Fibroblast of villous mesenchyme (primary cell): ENCODE measurements at places on chromosomes 6 and 20. TPM values are rescaled to one million over a fixed set of nuclear protein-coding genes. Genes with fewer than 3 reads are reported as not detected.

Gene LHFPL5
- total RNA-seq: not detected in 2 replicates

Gene SAPCD1
- 0.43 and 1.3 TPM in 2 replicates for total RNA-seq

Gene ANKRD60
- not detected in 2 replicates for total RNA-seq

Gene DLK2
- total RNA-seq: 0.64 and 1.7 TPM in 2 replicates

Gene HDGFL1
- total RNA-seq: not detected in 2 replicates

Gene ADGRF4
- 0.32 and 0.43 TPM in 2 replicates for total RNA-seq

Gene LY6G6F
- not detected in 2 replicates for total RNA-seq

Gene BMP2
- 4.3 and 19.3 TPM in 2 replicates for total RNA-seq

Gene TNFRSF6B
- total RNA-seq: 31.5 and 44.5 TPM in 2 replicates

Gene RHAG
- not detected in 2 replicates for total RNA-seq

Gene SYNCRIP
- 56.7 and 68.7 TPM in 2 replicates for total RNA-seq

Gene RNF182
- 3.2 and 6.9 TPM in 2 replicates for total RNA-seq

Gene SCRT2
- total RNA-seq: not detected in 2 replicates

Gene TCP11
- 0.32 TPM in 1 of 2 replicates, not detected in the other for total RNA-seq

Gene OTOR
- total RNA-seq: not detected in 2 replicates

Gene MDC1
- 3.2 and 4.7 TPM in 2 replicates for total RNA-seq

Gene TMEM63B
- total RNA-seq: 21.3 and 32.4 TPM in 2 replicates

Gene CYP21A2
- under 0.01 TPM in 2 replicates for total RNA-seq

Gene VSX1
- total RNA-seq: not detected in 2 replicates

Gene LY6G6C
- not detected in 2 replicates for total RNA-seq

Gene TMEM151B
- total RNA-seq: under 0.01 TPM in 1 of 2 replicates, not detected in the other

Gene KCNB1
- total RNA-seq: 0.32 TPM in 1 of 2 replicates, not detected in the other

Gene STMND1
- under 0.01 TPM in 1 of 2 replicates, not detected in the other for total RNA-seq

Gene RIPOR2
- 5.2 and 15.8 TPM in 2 replicates for total RNA-seq

Gene TDP2
- 13.2 and 22.9 TPM in 2 replicates for total RNA-seq

Gene SLC22A1
- total RNA-seq: 0.32 and 0.86 TPM in 2 replicates

Gene AFG1L
- total RNA-seq: 3.2 and 6.0 TPM in 2 replicates

Gene ZNF334
- total RNA-seq: 1.9 and 2.6 TPM in 2 replicates

Gene KIF6
- 0.32 and 0.43 TPM in 2 replicates for total RNA-seq

Gene SGK2
- total RNA-seq: under 0.01 and 0.64 TPM in 2 replicates

Gene CNR1
- not detected in 2 replicates for total RNA-seq

Gene SSTR4
- not detected in 2 replicates for total RNA-seq

Gene TNF
- total RNA-seq: under 0.01 TPM in 2 replicates

Gene GABRR1
- not detected in 2 replicates for total RNA-seq

Gene APCDD1L
- total RNA-seq: 0.86 and 2.9 TPM in 2 replicates

Gene KPNA5
- total RNA-seq: 6.1 and 7.8 TPM in 2 replicates

Gene CYP39A1
- total RNA-seq: 2.6 TPM in 2 replicates

Gene COL12A1
- total RNA-seq: 1,107 and 1,335 TPM in 2 replicates

Gene MOCS1
- 5.2 and 10.8 TPM in 2 replicates for total RNA-seq

Gene PRDM1
- 29.6 and 39.7 TPM in 2 replicates for total RNA-seq

Gene CSNK2B
- total RNA-seq: 136 and 144 TPM in 2 replicates

Gene MCHR2
- not detected in 2 replicates for total RNA-seq

Gene TRIM10
- not detected in 2 replicates for total RNA-seq

Gene RUNX2
- total RNA-seq: 8.6 and 9.7 TPM in 2 replicates

Gene FABP7
- not detected in 2 replicates for total RNA-seq

Gene RBM24
- total RNA-seq: 9.0 and 32.4 TPM in 2 replicates

Gene CABLES2
- 1.7 and 1.9 TPM in 2 replicates for total RNA-seq

Gene ZNF391
- total RNA-seq: 0.32 and 0.43 TPM in 2 replicates

Gene SLC12A5
- under 0.01 TPM in 2 replicates for total RNA-seq

Gene POM121L2
- total RNA-seq: not detected in 2 replicates

Gene BPIFA1
- total RNA-seq: not detected in 2 replicates

Gene ADAM33
- 44.8 and 53.1 TPM in 2 replicates for total RNA-seq

Gene VPS52
- 35.4 and 38.9 TPM in 2 replicates for total RNA-seq

Gene PDYN
- total RNA-seq: not detected in 2 replicates

Gene SLC25A27
- total RNA-seq: 2.6 and 6.5 TPM in 2 replicates

Gene MOG
- not detected in 2 replicates for total RNA-seq

Gene SMLR1
- not detected in 2 replicates for total RNA-seq

Gene LPIN3
- 5.6 and 7.4 TPM in 2 replicates for total RNA-seq
